ENCODE measurements at places on chromosomes 1 and 21.

GRCh38 chr21:31554511-31555022, 104.9 kb upstream of the SOD1 start:
- DNase-seq = no peak

GRCh38 chr1:91548376-91549040, 47.9 kb downstream of the CDC7 start:
- no peak for DNase-seq

DNA sequence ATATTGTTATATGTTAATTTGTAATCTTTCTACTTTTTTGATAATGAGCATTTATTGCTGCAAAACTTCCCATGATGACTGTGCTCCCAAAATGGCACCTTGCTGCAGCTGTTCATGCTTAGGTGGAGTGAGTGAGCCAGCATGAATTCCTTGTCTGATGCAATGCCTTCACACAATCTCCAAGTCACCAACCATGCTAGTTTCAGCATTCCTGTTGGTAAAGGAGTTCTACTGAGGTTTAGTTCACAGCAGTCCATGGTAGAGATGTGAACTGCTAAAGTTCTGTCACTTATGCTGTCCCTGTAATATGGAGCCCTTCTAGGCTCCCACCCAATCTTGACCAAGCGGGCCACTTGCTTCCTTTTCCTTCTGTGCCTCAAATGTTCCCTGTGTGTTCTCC, 26.2 kb upstream of the PRKACB start:
- DNase-seq = no peak

- DNase-seq = no peak
Observed at GRCh38 chr1:45116340-45116739, 90.1 kb downstream of the ZSWIM5 start.

DNA sequence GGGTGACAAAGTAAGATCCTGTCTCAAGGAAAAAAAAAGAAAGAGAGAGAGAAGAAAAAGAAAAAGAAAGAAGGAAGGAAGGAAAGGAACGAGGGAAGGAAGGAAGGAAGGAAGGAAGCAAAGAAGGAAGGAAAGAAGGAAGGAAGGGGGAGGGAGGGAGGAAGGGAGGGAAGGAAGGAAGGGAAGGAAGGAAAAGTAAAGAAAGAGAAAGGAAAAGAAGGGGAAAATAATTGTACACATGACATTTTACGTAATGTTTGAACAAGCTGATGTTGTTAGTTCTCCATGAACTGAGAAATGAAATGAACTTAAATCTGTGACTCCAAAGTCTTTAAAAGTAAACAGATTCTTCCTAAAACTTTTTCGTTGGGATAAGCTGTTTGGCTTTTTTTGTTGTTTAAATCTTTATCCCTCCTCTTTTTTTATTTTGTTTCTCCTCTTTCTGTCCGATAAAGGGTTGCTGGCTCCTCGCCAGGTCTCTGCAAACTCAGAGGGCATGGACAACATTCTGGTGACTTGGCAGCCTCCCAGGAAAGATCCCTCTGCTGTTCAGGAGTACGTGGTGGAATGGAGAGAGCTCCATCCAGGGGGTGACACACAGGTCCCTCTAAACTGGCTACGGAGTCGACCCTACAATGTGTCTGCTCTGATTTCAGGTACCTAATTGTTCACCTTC, 59.8 kb downstream of the IL12RB2 start:
- no peak for DNase-seq

DNA sequence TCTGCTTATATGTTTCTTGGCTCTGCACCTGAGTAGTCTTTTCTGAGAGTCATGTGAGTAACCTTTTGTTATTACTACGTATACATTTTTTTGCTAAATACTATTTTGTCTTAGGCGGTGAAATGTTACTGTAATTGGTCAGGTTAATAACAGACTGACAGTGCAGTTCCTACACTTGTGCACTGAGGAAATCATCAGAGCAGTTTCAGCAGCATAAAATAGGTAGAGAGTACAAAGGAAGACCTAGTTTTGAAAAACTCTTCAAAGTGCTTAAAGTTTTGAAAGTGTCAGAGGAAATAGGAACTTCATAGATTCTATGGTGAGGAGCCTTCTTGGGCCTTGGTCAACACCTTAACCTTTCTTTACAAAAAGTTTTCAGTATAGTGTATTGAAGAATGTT, 11.1 kb downstream of the ATF6 start:
- no peak for DNase-seq

- DNase-seq = no peak
Observed at GRCh38 chr1:200674838-200675587, 5.3 kb upstream of the DDX59 start.

DNA sequence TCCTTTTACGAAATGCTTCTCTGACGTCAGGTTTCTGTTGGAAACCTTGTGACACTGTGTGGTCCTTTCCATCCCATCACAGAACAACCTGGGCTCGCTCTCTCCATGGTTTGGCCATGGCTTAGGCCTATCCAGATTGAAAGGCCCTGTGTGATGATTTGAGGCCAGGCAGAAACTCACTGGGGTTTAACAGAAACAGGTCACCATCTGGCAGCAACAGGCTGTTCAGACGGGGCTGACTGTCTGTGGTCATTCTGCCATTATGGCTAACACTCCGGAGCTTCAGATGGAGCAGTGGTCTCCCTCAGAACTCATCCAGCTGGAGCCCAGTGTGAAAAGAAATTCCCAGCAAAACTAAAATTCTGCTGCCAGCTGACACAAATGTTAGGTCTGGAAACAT, 9.3 kb downstream of the PLEKHM2 start:
- no peak for DNase-seq

- no peak for DNase-seq
Observed at GRCh38 chr1:7450838-7451237, 320.3 kb upstream of the VAMP3 start.

Measured in stimulated activated CD8-positive, alpha-beta memory T cell treated with anti-CD3 and anti-CD28 coated beads, Interleukin-2, amount 100 ng/mL, for 1 hour (primary cell).